ENCODE measurements at places on chromosomes 13 and 19.

DNA sequence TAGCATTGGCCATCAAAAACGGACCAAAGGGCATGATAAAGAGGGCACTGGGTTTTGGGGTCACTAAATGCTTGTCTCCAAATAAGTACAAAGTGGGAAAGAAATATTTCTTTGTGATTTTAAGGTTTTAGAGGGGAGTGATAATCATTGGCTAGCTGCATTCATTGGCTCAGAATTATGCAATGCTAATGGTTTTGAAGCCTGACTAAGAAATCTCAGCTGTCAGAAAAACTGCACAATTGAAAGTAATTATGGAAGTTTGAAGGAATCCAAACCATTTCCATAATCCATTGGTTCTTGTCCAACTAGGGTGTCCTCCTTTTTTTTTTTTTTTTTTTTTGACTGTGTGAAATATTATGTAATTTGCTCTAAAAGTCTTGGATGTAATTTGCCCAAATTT is 88.2 kb upstream of the ARGLU1 start:
- no peak for DNase-seq

GRCh38 chr13:43269037-43269481 is 245.7 kb downstream of the DNAJC15 start:
- DNase-seq, result peak; percentile 35

- peak; percentile 61 for DNase-seq
These were observed 246.1 kb downstream of the DCT start for GRCh38 chr13:94233401-94233800.

GRCh38 chr13:49302817-49303216 is 55.1 kb downstream of the CDADC1 start:
- no peak for DNase-seq

GRCh38 chr13:26718872-26719271 is 41.7 kb downstream of the GPR12 start:
- DNase-seq, result no peak

DNA sequence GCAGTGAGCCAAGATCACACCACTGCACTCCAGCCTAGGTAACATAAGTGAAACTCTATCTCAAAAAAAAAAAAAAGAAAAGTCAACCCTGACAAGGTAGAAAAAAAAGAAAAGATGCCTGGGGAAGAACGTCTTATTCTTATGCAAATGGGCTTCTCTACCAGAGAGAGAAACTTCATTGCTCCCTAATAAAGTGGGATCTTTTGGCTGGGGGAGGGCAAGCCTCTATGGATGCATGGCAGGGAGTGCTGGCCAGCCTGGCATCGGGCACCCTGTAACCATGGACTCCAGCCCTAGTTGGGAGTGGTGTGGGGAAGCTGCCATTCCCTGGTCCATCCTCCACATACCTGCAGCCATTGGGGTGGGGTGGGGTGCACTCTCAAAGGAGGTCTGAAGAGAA is 30.7 kb upstream of the ZNF728 start:
- no peak for DNase-seq

GRCh38 chr13:43572656-43573360 is 214.0 kb downstream of the ENOX1 start:
- DNase-seq, result no peak

- no peak for DNase-seq
These were observed 144.4 kb downstream of the DIAPH3 start for GRCh38 chr13:60019119-60019993.

Measured in Caki2 (cell line).